ENCODE measurements at places on chromosomes 7 and 10. TPM values are rescaled to one million over a fixed set of nuclear protein-coding genes. Genes with fewer than 3 reads are reported as not detected.

- H3K27me3 ChIP-seq = peaks cover 27% of the 10 kb centered on the region
- no peaks in the 10 kb centered on the region for H3K4me1 ChIP-seq
- no peak overlapping the region for H3K4me3 ChIP-seq
- no peaks in the 10 kb centered on the region for H3K36me3 ChIP-seq
- H3K27ac ChIP-seq = no peak overlapping the region
- DNase-seq = no peak
Observed at GRCh38 chr7:157080111-157080730, 58.5 kb upstream of the UBE3C start.

UCN3 gene
- 1.2 TPM for total RNA-seq

DNA sequence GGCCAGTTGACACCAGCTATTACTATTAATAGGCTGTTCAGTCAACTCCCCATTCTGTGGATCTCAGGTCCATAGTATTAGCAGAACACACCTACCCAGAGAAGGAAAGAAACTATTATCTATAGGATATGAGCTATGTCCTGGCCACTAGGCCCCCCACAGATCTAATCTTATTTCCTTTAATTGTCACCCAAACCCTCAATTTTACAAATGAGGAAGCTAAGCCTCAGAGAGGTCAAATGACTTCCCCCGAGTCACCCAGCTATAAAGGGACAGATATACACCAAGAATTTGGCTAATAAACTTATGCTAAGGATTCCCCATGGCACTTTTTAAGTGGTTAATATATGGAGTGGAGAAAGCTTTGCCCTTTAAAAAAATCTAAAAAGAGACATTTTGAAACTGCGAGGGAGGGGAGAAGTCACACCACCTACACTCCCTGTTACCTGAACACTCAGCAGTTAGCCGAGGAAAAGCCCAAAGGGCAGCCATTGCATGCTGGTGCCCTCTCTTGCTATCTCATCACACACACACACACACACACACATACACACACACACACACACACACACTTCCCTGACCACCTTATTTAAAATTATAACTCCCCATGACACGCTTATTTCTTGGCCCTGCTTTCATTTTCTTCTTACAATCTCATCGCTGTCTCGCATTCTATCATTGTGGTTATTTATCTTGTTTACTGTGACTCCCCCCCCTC, 157.0 kb upstream of the ADO start:
- H3K4me1 ChIP-seq = no peaks in the 10 kb centered on the region
- H3K27me3 ChIP-seq = no peaks in the 10 kb centered on the region
- no peak for DNase-seq
- no peak overlapping the region for H3K4me3 ChIP-seq
- no peak overlapping the region for H3K27ac ChIP-seq

DNA sequence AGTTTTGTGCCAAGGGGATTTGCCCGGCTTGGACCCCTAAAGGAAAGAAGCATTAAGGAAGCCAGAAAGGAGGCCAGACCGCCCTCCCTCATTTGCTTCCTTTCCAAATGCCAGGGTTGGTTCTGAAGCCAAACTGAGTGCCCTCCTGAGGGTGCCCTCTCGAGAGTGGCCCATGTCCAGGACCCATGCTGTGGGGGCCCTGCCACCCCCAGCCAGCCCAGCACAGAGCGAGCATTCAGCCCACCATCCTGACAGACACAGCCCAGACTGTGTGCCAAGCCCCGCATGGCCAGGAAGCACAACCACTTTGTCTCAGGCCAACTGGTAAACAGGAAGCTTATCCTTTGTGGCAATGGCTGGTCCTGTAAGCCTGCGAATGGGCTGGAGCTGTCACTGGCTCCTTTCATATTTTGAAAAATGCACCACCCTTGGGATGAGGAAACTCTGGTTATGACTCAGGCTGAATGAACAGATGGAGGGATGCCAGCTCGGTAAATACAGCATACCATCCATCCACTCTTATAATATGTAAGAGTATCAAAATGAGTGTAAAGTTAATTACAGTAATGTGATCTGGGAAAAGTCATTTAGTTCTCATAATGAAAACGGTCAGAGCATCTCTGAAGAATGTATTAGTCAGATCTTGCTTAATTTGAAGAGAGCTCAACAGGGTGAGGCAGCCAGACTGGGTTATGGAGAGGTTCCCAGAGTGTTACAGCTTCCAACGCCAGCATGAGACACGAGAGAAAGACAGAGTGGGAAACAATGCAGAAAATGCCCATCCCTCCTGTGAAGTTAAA, 65.0 kb downstream of the STK17A start:
- H3K4me3 ChIP-seq = no peak overlapping the region
- H3K27me3 ChIP-seq = no peaks in the 10 kb centered on the region
- DNase-seq = peak; percentile 71
- peaks cover 65% of the 10 kb centered on the region for H3K4me1 ChIP-seq
- H3K36me3 ChIP-seq = peaks cover 25% of the 10 kb centered on the region
- H3K27ac ChIP-seq = peak overlapping the region; percentile 89

Data from upper lobe of right lung (tissue), 1 donor.